ENCODE measurements at places on chromosomes 6 and 20. TPM values are rescaled to one million over a fixed set of nuclear protein-coding genes. Genes with fewer than 3 reads are reported as not detected.
A peak's percentile ranks its signal among the peaks of the same experiment; 100 is the strongest.

DNA sequence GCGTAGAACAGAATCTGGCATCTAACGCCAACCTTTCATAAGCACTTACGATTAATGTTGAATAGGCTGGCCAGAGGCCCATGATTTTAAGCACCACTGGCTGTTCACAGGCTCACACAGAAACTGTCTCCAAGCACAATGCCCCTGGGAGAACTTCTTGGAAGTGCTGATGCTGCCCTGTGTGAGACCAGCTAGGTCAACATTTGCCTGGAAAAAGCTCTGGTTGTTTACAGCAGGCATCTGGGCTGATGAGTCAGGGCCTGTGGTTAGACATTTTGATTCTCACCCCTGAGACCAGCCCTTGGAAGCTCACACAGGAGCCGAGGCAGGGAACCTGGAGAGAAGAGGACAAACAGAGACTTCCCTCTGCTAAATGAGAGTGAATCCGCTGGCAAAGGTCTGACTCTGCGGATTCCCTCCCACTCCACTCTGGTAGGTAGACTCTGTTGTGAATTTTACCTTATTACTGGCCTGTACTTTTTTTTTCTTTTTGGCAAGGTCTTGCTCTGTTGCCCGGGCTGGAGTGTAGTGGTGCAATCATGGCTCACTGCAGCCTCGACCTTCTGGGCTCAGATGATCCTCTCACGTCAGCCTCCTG, 6.8 kb upstream of the SULF2 start:
- DNase-seq: peak; percentile 80

- DNase-seq: peak; percentile 7
Measured at GRCh38 chr6:64890609-64891008, 816.4 kb downstream of the EYS start.

- no peak for DNase-seq
Measured at GRCh38 chr6:27868311-27868710, 43.9 kb downstream of the OR2B2 start.

GRCh38 chr20:45833030-45833882, at the start of gene SNX21:
Gene SNX21 (plus strand): TSS chr20:45833799. CDS start chr20:45833920, 121 bp downstream.
- DNase-seq: peak; percentile 91

GRCh38 chr6:143441680-143442545, 8.6 kb downstream of the ADAT2 start:
- no peak for DNase-seq

DNA sequence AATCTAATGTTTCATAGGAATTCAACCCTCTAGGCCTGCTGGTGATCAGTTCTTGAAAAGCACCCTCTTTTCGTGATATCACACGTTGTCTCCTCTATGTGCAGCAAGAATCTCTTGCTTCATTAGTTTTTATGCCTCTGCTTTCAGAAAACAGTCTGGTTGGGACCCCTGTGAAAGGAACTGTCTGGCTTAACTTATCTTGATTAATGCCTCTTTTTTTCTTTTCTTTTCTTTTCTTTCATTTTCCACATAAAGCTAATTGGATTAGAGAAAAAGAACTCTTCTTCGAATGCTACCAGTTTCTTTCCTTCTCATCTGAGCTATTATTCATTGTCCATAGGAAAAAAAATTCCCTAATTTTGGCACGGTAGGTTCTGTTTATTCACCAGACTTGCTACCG, 21.3 kb downstream of the ZNF311 start:
- DNase-seq: no peak

Gene OLIG3
- total RNA-seq: not detected

- no peak for DNase-seq
Measured at GRCh38 chr20:44543358-44543757, 21.5 kb upstream of the SERINC3 start.

GRCh38 chr6:116018976-116019375, 41.7 kb downstream of the FRK start:
- no peak for DNase-seq

Gene TRIM40
- 0.48 TPM for total RNA-seq

GRCh38 chr6:14658886-14659561, 541.5 kb downstream of the CD83 start:
- no peak for DNase-seq

DNA sequence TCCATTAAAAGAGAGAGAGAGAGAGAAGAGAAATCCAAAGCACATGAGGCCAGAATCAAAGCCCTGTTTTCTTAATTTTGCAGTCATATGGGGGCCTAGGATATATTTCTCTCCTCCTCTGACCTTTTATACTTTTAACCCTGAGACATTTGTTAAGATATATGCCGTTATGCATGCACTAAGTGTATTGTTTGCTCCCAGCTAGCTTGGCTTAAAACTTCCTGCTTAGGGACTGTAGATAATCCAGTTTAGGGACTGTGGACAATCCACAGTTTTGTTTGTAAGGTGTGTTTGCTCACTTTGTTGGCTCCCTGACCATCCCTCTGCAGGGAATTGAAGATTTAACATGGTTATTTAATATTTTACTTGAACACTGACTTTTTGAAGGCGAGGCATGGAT, 166.3 kb upstream of the TSHZ2 start:
- no peak for DNase-seq

DNA sequence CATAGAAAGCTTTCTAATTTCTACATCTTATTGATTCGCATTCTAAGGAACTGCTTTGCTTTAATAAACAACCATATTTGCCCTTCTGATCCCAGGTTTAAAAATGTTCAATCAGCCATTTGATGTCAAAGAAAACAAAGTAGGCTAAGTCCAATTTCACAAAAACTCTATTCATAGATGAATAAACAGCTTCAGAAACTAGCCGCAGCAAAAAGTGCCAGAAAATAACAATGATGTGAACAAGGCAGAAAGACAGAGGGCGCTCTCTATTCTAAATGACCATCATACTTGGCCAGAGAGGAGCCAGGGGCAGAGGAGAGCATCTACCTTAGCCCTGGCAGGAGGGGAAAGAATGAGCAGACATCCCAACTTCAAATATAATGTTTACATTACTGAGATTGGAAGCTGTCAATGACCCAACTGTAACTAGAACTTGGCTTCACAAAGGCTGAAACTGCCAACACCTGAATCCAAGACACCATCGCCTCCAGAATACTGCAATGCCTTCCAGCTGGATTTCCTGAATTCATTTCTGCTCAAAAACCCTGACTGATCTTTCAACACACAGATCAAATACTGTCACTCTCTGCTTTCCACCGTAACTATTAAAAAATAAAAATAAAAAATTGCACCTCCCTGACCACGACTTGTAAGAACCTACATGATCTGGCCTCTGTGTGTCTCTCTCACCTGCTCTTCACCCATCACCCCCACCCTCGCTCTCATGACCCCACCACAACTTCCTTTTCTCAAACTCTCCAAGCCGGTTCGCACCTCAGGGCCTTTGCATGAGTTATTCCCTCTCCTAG, 9.5 kb downstream of the CNKSR3 start:
- DNase-seq: no peak

Gene TFAP2C
- 6.7 TPM for total RNA-seq

DNA sequence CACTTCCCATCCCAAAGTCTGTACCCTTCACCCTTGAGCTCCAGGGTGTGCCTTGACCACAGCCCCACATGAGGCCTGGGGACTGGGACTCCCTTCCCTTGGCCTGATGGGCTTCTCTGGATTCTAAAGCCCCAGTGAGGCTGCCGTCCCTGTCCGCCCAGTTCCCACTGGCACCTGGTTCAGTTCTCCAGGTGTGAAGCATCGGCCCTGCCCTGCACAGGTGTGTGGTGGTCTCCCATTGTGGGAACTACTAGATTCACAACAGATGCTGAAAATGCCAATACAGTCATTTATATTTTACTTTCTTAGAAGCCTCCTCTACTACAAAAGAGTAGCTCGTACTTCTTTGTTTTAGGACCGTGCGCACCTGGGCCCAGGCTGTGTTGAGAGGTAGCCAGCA, 72.8 kb downstream of the TTLL2 start:
- no peak for DNase-seq

DNA sequence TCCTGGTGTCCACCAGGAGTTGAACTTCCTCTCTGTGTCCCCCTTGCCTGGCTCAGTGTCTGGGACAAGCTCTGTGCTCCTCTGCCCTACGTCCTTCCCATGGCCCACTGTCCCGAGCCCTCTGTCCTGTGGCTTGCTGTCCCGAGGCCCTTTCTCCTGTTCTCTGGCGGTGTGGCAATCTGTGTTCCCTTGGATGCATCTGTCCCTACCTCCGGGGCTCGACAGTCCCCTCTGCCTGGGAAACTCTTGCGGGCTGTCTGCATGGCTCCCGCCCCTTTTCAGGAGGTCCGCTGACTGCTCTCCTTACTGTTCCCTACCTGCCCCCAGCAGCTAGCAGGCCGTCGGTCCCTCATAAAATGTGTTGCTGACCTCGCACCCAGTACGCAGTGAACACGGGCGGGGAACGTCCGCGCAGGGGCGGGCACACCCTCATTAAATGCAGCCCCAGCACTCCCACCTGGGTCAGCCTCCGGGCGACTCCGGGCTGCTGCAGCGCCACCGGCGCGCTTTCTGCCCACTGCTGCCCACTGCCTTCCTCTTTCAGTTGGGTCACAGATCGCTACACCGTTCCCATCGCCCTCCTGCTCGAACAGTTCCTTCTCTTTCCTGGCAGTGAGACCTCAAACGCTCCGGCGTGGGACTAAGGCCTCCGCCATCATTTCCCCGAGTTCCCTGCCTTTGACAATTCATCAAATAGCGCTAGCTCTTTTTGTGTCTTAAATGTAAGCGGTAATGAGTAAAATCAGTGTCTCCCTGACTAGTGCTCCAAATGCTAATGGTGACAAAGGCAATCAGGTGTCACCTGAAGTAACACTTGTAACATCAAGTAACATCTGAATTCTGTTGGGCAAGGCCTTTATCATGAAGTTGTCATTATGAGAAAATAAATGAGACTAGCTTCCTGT, 60.5 kb downstream of the RSPH3 start:
- peak; percentile 17 for DNase-seq
